Heart right ventricle (tissue), 16 donors: ENCODE measurements at places on chromosomes 12 and 14. TPM values are rescaled to one million over a fixed set of nuclear protein-coding genes. Genes with fewer than 3 reads are reported as not detected.

- no peak for DNase-seq
Observed at GRCh38 chr12:67996347-67996746, 7.1 kb downstream of the IFNG-AS1 start.

- no peak for DNase-seq
Observed at GRCh38 chr12:44603701-44604100, 272.4 kb downstream of the NELL2 start.

DNA sequence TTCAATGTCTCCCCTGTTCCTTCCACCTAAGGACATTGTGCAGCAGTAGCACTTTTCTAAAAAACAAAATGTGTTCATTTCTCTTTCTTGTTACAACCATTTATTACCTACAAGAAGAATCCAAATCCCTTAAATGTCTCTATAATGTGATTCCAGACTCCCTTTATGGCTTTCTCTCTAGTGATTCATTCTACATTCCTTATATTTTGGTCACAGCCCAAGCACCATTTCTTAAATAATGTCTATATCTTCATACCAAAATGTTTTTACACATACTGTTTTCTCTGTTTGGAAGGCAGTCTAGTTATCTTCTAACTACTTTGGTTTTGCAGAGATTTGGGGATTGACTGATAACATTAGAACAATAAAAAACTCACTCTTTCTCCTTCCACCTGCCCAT is 1037.3 kb upstream of the FLRT2 start:
- DNase-seq = no peak

GRCh38 chr12:10966314-10966713 is 20.4 kb downstream of the TAS2R50 start:
- DNase-seq = no peak

GRCh38 chr12:104142543-104142942 is 4.5 kb upstream of the NFYB start:
- DNase-seq = no peak

DNA sequence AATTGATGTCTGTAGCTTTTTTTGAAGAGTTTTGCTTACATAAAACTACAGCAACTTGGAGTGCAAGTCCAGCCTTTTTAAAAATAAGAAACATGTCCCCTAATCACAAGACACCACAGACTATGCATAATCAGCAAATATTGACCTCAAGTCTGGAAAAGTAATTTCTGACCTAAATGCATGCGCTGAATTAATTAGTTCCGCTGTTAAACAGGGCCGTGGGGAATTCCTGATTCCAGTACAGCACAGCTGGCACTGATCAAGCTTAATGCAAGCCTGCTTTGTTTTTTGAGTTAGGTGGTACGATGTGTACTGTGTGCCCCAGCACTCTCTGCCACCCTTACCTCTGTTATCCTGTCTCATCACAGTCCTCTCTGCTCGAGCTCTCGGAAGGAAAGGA is 9.2 kb downstream of the MLH3 start:
- DNase-seq = no peak

- no peak for DNase-seq
Observed at GRCh38 chr14:104431351-104431928, 148.1 kb upstream of the C14orf180 start.

GRCh38 chr14:31489691-31490090 is 1.9 kb upstream of the GPR33 start:
- DNase-seq = no peak

GRCh38 chr12:53036802-53037201 is 13.1 kb upstream of the TNS2 start:
- DNase-seq = no peak

DNA sequence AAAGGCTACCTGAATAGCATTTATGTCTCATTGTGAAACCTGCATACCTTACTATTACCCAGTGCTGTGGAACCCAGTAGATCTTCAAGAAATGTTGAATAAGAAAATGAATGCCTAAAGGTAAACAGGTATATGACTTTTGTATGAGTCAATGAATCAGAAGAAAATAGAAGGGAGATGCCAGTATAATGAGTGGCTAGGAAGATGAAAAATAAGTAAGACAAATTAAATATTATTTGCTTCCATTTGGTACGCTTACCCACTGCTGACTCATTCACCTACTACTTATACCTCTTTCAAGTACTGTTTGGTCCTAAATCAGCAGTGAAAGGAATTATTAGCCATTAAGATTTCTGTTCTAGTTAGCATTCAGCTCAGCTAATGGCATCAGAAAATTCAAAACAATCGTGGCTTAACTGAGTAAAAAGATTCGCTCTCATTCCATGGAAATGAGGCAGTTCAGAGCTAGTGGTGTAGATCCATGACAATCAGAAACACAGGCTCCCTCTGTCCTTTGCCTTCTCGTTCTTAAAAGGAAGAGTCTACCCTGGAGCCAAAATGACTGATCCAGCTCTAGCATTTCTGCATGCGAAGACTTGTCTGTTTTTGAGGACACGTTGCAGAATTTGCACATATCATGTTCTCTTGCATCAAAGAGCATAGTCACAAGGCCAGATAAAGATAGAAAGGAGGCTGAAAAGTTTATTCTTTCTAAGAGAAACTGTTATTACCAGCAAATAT is 705.8 kb upstream of the USP15 start:
- DNase-seq = no peak

GRCh38 chr12:49545815-49546214 is 7.0 kb downstream of the KCNH3 start:
- no peak for DNase-seq

DNA sequence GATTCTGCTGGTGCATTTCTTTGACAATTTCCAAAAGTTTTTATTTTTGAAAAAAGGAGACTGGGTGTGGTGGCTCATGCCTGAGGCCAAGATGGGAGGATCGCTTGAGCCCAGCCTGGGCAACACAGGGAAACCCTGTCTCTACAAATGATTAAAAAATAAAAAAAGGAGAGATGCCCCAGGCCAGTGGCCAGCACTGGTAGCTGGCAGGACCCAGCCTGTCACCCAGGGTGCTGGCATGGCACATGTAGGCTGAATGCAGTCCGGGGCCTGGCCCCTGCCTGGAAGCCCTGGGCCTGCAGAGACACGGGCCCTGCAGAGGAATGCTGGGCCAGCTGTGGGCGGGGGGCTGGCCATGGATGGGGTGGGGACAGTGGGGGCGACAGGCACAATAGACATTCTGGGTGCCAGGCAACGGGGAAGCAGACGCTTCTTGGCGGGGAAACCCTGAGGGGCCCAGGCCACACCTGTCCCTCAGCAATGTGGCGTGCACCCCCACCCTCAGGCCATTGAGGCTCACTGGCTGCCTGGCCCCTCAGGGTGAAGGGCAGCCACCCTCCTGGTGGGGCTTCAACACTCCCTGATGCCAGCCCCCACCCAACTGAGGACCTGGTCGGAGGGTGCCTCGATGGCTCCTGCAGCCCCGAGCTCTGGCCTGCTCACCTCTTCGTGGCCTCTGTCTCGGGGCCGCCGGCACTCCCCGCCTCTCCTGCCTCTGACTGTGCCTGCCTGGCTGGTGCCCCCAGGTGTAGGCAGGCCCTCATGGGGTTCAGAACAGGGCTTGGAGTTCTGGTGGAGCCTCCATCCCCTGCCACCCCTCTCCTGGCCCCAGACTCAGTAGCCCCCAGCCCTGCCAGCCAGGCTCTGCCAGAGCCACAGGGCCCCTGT is 12.1 kb downstream of the TRMT61A start:
- DNase-seq = no peak

- DNase-seq = no peak
Observed at GRCh38 chr14:72532686-72533454, 361.0 kb downstream of the DPF3 start.

- DNase-seq = no peak
Observed at GRCh38 chr14:22188318-22188717, 400.7 kb downstream of the DAD1 start.

GRCh38 chr12:128387811-128388422 is 120.9 kb downstream of the TMEM132C start:
- DNase-seq = peak; percentile 33

DNA sequence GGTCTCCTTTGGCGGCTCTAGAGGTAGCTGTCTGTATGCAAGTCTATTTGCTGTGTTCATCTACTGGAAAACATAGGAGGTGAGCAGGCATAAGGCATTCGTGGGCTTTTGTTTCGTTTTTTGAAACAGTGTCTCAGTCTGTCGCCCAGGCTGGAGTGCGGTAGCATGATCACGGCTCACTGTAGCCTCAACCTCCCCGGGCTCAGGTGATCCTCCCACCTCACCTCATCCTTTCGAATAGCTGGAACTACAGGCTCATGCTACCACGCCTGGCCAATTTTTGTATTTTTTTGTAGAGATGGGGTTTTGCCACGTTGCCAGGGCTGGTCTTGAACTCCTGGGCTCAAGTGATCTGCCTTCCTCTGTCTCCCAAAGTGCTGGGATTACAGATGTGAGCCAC is 27.5 kb downstream of the FLVCR2 start:
- no peak for DNase-seq

DNA sequence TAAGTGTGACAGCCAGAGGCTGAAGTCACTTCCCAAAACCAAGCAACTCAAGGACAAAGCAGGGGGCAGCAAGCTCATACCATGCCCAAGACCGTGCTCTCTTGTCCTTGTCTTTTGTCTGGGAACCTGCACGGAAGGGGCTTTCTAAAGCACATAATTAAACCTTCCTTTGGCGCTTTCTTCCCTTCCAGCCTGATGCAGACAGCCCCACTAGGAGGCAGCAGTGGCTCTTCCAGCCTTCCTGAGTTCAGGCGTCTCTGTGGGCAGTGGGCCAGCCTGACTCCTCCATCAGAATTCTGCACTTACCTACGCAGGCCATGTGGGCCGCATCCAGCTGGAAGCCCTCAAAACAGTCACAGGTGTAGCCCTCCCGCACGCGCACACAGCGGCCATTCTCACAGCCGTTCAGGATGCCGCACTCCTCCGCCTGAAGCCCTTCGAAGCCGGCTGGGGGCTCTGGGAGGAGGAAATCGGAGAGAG is 7.6 kb downstream of the ISCA2 start:
- peak; percentile 66 for DNase-seq

DNA sequence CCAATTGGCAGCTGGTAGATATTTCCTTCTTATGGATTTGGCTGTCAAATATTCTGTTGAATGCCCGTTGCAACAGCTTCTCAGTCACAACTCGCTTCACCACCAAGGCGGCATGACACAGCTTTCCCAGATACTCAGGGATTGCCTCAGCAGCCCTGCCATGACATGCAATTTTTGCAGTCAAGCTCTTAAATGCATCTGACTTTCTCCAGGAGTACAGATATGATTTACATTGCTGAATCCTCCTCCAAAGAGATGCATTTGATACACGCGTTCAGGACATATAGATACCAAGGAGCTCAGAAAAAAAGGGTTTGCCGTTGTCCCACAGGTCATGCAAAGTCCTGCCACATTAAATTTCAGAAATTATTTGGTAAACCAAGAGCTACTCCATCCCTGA is 6.5 kb downstream of the KRT5 start:
- no peak for DNase-seq

- no peak for DNase-seq
Observed at GRCh38 chr12:58372298-58372697, 430.9 kb downstream of the ATP23 start.

DNA sequence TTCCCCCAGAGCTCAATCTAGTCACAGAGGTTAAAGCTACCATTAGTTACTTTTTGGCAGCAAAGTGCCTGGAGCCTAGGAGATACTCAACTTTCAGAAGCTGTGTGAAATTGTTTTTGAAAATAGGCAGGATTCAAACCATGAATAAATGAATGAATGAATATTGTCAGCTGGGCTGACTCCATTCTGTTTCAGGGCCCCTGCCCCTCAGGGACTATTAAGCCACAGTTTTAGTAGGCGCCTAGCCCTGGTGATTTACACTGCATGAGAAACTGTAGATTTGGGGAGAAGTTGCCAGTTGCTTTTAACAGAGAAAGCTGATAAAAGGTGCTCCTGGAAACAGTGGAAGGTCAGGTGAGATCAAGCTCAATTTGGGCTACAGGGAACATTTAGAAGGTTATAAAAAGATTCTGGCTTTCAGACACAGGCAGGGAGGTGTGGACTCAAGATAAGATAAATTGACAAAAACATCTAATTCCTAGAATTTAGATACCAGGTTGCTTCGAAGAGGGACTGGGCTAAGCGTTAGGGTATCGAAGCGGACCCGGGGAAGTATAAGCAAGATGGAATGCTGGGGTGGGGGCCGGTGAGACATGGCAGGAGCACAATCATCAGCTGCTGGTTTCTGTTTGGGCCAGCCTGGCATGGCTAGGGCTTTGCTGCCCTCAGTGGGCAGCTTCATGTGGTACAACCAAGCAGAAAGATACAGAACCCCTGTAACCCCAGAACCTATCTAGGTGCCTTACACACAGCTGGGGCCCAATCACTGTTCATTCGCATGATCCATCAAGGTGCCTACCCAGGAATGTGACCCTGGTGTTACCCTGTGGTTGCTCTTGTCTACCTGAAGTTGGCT is 14.9 kb upstream of the CELA1 start:
- no peak for DNase-seq

DNA sequence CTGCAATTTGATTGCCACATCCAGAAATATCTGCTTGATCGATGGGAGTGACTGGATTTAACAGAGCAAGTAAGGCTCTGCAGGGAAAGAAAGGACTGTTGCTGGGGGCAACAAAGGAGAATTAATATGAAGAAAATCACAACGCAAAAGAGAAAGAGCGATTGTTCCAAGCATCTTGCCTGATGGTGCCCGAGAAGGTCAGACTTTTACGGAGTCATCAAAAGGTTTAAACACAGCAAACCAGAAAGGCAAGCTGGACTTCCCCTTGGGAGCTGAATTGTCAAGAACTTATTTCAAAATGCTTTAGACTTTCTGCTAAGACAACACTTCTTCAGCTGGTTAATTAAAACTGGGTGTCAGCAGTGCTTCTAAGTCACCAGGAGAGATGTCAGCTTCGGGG is 791.5 kb downstream of the MED13L start:
- DNase-seq = no peak

DNA sequence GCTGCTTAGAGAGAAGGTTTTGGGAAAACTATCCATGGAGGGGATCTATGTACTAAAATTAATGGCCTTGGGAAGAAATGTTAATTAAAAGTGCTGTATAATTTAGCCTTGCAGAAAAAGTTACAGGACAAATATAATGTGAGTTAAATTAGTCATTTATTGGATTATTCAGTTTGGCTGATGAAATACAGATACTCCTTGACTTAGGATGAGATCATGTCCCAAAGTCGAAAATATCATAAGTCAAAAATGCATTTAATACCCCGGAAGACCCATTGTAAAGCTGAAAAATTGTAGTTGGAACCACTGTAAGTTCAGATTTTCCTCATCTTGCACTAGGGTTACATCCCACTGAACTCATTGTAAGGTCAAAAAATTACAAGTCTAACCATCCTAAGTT is 9.7 kb downstream of the RTRAF start:
- no peak for DNase-seq

GRCh38 chr12:50102646-50103309 is 1.0 kb upstream of the GPD1 start:
- no peak for DNase-seq

The LMNTD1 gene
- total RNA-seq = not detected

The AKAP6 gene
- 332 TPM for total RNA-seq

The RFLNA gene
- not detected for total RNA-seq

The ERBB3 gene
- total RNA-seq = 3.8 TPM

The STON2 gene
- 5.5 TPM for total RNA-seq

The FAM186B gene
- 0.54 TPM for total RNA-seq

The SLC5A8 gene
- total RNA-seq = not detected

The DHRS4L2 gene
- 38.0 TPM for total RNA-seq

The TAS2R14 gene
- 0.64 TPM for total RNA-seq

The GSC gene
- total RNA-seq = not detected

The SPTLC2 gene
- total RNA-seq = 13.5 TPM
